WERI-Rb-1 (cell line): ENCODE measurements at places on chromosomes 11 and 22.
A peak's percentile ranks its signal among the peaks of the same experiment; 100 is the strongest.

DNA sequence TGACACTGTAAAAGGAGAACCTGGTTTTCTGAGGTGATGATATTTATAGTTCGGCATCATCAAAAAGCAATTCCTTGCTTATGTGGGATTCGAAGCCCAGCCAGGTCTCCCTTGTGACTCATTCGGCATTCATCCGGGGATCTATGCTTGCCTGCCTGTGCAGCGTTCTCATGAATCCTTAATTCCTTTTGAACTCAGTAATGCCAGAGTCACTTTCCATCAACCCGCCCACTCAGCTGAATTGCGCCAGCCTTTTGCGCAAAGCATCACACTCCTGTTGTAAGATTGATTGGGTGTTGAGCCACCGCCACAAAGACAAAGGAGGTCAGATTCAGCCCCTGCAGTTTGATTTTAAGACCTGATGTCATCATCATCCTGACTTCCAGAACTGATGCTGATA, 128.6 kb downstream of the SLC17A6 start:
- no peak for DNase-seq

GRCh38 chr11:107591378-107592230, 657 bp downstream of the ELMOD1 start:
- no peak for DNase-seq

GRCh38 chr22:34879001-34879400, 187.0 kb upstream of the ISX start:
- DNase-seq = no peak

DNA sequence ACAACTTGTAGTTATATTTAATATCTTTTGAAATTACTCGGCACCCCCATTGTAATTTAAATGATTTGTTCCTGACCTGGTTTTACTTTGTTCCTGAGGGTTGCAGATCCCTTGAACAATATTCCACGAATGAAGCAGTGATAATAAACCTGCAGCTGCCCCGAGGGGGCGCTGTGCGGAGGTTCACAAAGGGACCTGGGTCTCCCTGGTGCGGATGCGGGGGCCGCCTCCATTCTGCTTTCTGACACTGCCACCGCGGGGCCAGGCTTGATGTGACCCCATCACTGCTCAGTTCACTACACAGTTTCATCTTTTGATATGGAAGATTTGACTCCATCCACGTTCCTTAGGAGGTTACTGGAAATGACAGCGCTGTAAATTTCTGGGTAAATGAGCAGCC, 62.9 kb upstream of the PRODH start:
- DNase-seq = no peak

GRCh38 chr11:19557720-19558140, 154.9 kb upstream of the NAV2 start:
- peak; percentile 79 for DNase-seq

- DNase-seq = no peak
Measured at GRCh38 chr11:33689085-33689484, 11.5 kb downstream of the C11orf91 start.

GRCh38 chr11:64607381-64607985, 16.5 kb downstream of the SLC22A12 start:
- DNase-seq = no peak

GRCh38 chr11:45204761-45205160, 58.3 kb downstream of the PRDM11 start:
- DNase-seq = no peak

- DNase-seq = no peak
Measured at GRCh38 chr11:35593143-35593542, 25.1 kb upstream of the FJX1 start.

- no peak for DNase-seq
Measured at GRCh38 chr11:10856689-10857458, 979 bp downstream of the ZBED5 start.

- no peak for DNase-seq
Measured at GRCh38 chr22:37917874-37918548, 11.9 kb downstream of the MICALL1 start.

DNA sequence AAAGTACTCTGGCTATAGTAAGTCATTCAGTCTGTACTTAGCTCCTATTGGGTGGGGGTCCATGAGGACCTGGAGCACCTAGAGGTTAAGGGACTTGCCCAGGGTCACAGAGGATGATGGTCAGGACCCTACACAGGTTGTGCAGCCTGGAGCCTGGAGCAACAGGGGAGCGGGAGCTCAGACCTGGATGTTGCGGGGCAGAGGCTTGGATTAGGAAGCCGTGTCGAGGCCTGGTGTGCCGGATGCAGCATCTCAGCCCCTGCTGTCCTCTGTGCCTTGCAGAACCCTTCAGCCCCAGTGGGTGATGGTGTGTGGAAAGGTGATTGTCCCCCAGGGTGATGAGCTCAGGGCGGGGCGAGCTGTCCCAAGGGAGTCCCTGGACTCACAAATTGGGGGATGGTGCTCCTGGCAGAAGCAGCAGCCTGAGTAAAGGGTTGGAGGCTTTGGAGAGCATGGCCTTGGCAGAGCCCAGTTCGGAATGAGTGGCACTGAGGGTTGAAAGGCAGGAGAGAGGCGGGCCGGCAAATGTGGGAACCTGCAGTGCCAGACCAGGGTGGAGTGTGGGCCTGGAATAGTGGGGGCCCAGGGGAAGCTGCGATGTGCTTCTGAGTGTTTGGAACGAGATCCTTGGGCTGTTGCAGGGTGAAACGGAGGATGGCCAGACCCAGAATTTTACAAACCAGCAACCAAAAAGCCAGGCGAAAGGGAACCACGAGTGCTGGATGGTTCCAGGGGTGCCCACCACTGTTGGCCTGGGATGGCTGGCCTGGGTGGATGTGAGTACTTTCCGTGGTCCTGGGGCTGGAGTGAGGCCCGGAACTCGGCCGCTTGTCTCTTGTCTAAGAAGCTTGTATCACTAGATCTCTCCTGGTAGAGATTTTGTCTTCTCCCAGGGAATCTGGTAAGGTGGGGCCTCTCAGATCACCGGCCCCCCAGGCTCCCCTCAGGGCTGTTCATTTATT, 2.9 kb downstream of the TPCN2 start:
- no peak for DNase-seq

GRCh38 chr11:5809905-5810795, 1.4 kb downstream of the OR52N2 start:
- no peak for DNase-seq

DNA sequence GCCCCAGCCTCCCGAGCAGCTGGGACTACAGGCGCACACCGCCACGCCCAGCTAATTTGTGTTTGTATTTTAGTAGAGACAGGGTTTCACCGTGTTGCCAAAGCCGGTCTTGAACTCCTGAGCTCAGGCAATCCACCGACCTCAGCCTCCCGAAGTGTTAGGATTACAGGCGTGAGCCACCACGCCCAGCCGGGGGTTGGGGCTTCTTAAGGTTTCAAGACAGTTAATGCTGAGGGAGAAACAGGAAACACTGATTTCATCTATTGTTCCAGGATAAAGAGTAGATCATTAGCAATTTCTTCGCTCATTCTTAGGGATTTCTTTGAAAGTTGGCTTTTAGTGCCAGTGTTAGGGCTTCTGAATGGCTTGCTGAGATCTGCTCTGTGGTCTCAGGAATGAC, 21.2 kb upstream of the CLMP start:
- no peak for DNase-seq

GRCh38 chr22:46076651-46077339, 73.5 kb upstream of the PPARA start:
- no peak for DNase-seq

DNA sequence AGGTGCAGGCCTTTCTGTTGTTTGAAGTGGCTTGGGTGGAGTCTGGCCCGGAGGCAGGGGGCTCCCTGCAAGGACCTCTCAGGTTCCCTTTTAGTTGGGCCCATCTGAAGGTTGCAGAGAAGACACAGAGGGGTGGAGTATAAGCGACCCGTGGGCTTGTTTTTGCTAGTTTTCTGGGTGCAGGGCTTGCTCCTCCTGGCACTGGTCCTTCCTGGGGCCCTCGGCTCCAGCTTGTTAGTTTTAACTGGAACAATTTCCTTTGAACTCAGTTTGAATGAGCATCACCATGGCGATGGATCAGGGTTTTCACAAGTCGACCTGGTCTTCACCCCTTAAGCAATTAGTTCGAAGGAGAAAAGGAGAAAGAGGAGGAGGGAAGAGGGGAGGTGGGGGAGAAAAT, 28.5 kb upstream of the OAF start:
- no peak for DNase-seq

GRCh38 chr11:5992604-5993251, 5.9 kb upstream of the OR52L1 start:
- no peak for DNase-seq

DNA sequence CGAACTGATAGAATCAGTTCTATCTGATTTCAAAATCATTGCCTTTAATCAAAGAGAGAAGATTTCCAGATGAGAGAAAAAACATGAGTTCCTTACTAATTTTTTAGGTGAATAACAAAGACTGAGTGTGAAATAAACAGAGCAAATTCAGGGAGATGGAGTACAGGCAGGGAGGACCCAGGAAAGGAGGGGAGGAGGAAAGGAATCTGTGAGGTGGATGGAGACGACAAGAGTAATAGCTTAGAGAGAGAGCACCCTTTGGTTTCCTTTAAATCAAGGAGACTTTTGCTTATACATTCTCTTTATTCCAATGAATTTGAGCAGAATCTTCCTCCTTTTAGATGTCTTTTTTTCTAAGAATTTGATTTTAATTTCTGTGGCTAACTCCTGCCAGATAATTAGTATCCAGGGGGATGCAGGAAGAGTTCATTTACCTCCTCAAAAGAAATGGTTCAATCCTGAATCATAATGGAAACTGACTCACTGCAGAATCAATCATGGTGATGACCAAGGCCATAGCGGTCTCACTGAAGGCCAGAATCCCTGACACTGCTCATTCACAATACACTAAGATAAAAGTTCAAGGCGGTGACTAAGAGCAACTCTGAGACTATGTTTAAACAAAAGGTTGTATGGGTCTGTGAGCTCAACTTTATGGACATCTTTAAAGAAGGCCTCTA, 234.0 kb upstream of the ZC3H12C start:
- no peak for DNase-seq

- peak; percentile 79 for DNase-seq
Measured at GRCh38 chr22:22410121-22410520, 98.4 kb downstream of the ZNF280B start.

DNA sequence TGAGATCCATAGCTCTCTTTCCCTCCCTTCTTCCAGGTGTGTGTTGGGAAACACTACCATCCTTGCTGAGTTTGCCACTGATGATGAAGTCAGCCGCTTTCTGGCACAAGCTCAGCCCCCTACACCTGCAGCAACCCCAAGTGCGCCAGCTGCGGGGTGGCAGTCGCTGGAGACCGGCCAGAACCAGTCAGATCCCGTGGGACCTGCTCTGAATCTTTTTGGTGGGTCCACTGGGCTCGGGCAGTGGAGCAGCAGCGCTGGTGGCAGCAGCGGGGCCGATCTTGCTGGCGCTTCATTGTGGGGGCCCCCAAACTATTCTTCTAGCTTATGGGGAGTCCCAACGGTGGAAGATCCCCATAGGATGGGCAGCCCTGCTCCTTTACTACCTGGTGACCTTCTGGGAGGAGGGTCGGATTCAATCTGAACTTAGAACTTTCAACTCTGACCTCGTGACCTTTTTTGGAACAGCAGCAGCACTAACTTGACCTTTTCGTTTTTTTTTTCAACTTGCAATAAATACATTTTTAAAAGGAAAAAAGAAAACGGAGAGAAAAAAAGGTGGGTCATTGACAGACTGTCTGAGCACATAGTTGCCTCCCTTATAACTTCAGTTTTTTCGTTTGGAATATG, 23.4 kb upstream of the ADSL start:
- no peak for DNase-seq

- no peak for DNase-seq
Measured at GRCh38 chr11:118004543-118005223, 18.5 kb downstream of the IL10RA start.

DNA sequence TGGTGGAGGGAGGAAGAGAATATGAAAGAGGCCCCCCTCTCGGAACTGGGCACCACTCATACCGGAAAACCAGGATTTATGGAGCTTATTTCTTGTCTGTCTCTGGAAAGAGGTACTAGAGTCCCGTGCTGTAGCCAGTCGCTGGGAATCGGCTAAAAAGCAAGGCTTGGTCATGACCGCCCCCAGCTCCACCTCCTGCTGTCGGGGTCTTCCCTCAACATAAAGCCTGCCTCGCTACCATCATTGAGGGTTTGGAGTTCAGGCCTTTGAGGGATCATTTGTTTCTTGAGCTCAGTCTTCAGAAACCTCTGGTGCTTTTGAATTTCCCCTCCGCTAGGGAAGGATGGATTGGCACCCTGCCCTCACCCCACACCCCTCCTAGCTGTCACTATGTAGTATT, 97.1 kb downstream of the TSPAN18 start:
- no peak for DNase-seq

DNA sequence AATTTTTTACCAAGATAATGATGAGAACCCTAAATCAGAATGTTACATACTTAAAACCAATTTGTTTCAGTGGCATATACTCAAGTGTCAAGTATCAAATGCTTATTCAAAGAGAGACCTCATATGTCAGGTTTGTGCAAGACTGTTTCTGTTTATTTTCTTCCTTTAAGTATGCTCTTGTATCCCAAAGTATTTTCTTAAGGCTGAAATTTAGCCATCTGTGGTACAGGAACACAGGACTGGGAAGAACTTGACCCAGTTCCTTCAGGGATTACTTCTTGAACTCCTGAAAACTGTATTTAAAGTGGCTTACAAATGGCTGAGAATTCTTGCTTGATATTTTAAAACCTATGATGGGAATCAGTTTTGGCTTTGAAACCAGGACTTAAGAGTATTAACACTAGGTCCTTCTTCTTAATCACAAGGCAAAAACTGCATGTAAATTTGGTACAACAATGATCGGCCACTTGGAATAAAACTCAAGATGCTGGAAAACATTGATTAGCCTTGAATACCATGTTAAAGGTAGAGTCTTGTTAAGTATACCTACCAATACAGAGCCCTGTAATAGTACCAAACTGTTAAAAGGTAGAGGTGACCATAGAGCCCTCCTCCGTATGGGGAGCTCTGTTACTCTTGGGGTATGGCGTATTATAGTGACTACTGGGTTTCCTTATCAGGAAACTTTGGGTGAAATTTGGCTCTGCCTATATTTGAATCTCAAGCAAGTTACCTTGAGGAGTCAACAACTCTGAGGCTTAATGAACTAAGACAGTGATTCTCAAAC, 95.9 kb downstream of the BLID start:
- no peak for DNase-seq

- peak; percentile 22 for DNase-seq
Measured at GRCh38 chr11:9264316-9265210, 587 bp downstream of the DENND5A start.

DNA sequence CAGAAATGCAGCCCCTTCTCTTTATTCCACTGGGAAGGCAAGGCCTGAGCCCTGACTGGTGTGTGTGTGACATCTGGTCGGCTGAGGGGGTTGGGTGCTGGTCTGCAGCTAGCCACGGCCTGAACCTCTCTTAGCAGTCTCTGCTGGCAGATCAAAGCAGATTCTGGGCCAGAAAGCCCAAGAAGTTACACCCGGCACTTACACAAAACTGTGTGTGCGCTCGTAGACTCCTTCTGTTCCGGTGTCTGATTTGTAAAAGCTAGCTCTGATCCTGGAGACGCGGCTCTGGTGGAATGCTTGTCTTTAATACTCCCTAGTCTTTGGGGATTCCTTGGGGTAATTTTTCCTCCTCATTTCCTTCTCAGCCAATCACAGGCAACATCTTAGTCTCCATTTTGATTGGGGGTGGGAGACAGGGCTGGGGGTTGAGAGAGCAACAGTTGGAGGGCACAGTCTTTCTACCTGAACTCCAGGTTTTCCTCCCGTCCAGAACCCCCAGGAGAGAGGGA, 5.5 kb downstream of the PKNOX2 start:
- peak; percentile 69 for DNase-seq

- DNase-seq = no peak
Measured at GRCh38 chr22:17931400-17931825, 92.9 kb downstream of the MICAL3 start.
